ENCODE measurements at places on chromosomes 6 and 20. TPM values are rescaled to one million over a fixed set of nuclear protein-coding genes. Genes with fewer than 3 reads are reported as not detected.

GRCh38 chr6:57109880-57110279, 19.9 kb downstream of the ZNF451 start:
- DNase-seq = no peak

- no peak for DNase-seq
These were observed 58.3 kb downstream of the IPCEF1 start for GRCh38 chr6:154298297-154298696.

DNA sequence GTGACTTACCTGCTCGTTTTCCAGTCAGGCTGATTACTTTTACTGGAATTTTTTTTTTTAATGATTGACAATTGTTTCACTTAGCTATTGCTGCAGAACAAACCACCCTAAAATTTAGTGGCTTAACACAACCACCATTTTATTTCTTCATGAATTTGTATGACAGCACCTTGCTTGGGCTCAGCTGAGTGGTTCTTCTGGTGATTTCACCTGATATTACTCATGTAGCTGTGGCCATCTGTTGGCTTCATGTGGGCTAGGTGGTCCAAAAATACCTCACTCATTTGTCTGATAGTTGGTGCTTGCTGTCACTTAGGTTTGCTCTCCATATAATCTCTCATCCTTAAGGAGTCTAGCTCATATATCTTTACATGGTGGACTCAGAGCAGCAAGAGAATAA, 5.3 kb downstream of the ISM1 start:
- DNase-seq = no peak

DNA sequence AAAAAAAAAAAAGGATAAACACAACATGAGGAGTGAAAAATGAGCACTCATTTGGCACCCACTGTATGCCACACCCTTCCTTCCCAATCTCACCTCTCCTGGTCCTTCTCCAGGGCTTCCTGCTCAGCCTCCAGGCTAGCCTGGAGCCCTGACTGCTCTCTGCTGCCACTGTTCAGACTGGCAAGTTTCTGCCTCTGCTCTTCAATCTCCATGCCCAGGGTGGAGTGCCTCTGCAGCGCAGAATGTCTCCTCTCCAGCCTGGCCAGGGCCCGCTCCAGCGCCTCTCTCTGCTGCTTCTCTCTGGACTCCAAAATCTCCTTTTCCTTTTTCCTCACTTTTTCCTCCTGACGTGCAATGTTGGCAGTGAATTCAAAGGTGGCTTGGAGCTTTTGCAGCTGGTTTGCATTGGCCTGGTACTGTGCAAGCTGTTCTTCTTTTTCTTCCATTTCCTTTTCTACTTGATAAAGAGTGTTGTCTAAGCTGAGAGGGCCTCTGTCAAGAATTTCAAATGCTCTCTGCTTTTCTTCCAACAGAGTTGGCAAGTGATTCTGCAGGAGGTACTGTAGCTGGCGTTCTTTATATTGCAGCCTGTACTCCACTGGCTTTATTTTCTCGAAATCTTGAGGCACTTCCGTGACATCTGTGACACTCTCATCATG, 194.4 kb downstream of the KIF16B start:
- no peak for DNase-seq

The IL20RA gene
- 4.4 TPM for total RNA-seq

The ADGRF1 gene
- total RNA-seq = 13.0 TPM

The NUS1 gene
- total RNA-seq = 35.4 TPM

The COL19A1 gene
- 29.4 TPM for total RNA-seq

All from urinary bladder (tissue), 4 donors.